ENCODE measurements at places on chromosomes 3 and 15.

- no peak for DNase-seq
These were observed 44.4 kb upstream of the RSL24D1 start for GRCh38 chr15:55241186-55241585.

DNA sequence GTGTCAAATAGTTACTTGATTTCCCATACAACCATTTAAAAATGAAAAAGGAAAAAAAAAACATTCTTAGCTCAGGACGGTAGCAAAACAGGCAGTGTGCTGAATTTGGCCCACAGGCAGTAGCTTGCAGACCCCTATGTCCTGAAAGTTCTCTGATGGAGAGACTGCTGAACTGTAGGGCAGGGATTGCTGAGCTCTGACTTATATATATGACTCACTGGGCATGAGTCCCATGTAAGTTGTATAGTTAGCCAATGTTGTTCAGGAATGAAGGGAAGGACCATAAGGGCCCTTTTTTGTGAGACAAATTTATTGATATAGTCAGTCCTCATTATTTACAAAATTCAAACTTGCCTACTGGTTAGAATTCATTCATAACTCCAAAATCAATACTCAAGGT, 36.9 kb upstream of the FRMD4B start:
- no peak for DNase-seq

GRCh38 chr15:77863491-77864105, 213.9 kb downstream of the TBC1D2B start:
- no peak for DNase-seq

- DNase-seq: no peak
These were observed 104.8 kb downstream of the PPP2R3A start for GRCh38 chr3:136070334-136070733.

DNA sequence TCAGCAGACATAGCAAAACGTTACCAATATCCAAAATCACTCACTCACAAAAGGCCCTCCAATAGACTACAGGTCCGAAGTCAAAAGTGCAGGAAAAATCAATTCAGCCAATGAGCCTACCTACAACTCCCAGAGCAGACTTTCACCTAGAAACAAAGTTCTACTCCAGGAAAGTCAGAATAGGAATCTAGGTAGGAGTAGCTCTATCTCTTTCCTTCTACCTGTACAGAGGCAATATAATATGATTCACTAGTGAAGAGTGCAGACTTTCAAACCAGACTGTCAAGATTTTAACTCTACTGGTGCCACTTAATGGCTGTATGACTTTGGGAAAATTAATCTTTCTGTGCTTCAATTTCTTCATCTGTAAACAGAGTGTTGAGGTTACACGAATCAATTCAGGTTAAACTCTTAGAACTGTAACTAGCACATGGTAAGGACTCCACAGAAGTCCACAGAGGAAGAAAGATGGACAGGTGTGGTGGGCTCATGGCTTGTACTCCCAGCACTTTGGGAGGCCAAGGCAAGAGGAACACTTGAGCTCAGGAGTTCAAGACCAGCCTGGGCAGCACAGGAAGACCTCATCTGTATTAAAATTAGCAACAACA, 9.4 kb downstream of the DCUN1D1 start:
- DNase-seq: no peak

- no peak for DNase-seq
These were observed 35.0 kb upstream of the TNFAIP8L3 start for GRCh38 chr15:51129535-51130188.

- DNase-seq: peak; percentile 92
These were observed 17.1 kb downstream of the ARPP19 start for GRCh38 chr15:52551762-52552161.

GRCh38 chr3:74301056-74301455, 313.4 kb downstream of the CNTN3 start:
- DNase-seq: no peak

- no peak for DNase-seq
These were observed 65.2 kb upstream of the LINGO1 start for GRCh38 chr15:77697893-77698292.

DNA sequence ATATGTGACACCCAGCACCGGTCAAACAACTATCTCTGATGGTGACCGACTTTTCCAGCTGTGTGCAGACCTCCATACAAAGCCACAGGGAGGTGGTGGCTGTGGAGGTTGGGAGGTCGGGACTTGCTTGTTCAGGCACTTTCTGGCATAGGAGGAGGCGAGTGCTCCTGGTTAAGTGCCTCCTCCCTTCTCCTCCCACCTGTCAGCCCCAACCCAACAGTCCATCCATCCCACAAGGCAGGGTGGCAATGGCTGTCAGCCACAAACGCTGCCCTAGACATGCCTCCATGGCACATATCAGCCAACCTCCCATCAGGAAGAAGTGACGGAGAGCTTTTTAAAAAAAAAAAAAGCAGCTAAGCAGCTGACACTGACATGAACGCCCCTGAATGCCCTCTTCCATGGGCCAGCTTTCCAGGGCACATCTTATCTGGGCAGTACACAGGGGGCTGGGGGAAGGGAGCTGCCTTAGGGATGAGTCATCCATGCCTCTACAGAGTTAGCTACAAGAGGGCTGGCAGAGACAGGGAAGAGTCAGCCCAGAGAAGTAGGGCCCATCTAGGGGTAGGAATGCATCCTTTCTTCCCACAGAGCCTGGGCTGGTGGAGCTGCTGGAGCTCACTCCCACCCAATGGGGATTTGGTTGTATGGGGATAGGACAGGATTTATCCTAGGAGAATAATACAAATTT, 41.2 kb downstream of the CCDC12 start:
- DNase-seq: peak; percentile 61

- DNase-seq: no peak
These were observed 106.5 kb upstream of the ACP3 start for GRCh38 chr3:132210476-132211346.

DNA sequence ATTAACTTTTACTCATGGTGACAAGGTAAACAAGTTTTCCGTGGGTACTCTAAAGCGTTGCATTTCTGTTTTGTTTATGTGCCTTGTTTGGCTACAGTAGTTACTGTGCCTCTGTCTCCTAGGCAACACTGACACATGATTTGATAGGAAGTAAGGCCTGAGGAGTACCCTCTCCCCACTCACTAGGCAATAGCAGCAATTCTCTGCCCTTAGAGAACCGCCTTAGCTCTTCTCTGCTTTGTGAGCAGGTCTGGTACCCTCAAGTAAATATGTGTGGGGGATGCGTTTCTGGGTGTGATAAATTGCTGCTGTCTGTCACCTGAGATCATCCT, at the start of gene IL5RA:
IL5RA (minus strand) TSS at position 76 of the 332 bp plus-strand sequence. CDS start 5,390 bp downstream, outside the sequence.
- DNase-seq: no peak

DNA sequence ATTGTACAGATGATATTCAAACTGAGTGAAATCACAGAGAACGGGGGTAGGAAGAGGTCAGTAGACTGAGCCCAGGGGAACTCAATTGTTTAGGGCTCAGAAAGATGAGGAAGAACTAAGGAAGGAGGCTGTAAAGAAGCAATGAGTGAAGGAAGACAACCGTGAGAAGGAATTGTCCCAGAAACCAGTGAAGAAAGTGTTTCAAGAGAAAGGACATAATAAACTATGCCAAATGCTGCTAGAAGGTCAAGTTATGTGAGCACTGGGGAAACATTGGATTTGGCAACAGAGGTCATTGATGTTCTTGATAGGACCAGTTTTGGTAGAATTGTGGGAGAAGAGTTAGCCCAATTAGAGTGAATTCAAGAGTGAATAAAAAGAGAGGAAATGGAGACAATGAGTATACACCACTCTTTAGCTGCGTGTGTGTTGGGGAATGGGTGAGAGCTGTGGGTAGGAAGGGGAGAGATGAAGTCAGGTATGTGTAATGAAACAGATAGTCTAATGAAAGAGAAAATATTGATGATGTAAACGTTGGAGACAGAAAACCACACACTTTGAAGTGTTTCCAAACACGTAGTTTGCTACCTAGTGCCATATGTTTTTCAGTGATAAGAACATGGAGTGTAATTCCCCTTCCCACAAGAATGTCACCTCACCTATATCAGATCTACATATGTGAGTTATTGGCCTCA, 42.5 kb upstream of the MME start:
- DNase-seq: no peak

DNA sequence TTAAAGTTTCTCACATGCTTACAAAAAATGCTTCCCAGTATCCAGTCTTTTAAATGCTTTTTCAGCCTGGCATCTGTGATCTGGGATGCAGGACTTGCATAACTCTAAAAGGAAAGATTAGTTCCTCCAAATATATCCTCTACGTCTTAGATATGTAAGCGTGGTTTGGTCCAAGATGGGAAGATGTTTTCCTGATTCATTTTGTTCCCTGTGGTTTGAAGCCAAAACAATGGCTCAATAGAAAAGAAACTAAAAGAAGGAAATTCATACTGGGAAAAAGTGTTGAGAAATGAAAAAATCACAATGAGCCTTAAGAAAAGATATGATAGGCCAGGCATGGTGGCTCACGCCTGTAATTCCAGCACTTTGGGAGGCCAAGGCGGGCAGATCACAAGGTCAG, 1002.8 kb downstream of the NAALADL2 start:
- DNase-seq: no peak

DNA sequence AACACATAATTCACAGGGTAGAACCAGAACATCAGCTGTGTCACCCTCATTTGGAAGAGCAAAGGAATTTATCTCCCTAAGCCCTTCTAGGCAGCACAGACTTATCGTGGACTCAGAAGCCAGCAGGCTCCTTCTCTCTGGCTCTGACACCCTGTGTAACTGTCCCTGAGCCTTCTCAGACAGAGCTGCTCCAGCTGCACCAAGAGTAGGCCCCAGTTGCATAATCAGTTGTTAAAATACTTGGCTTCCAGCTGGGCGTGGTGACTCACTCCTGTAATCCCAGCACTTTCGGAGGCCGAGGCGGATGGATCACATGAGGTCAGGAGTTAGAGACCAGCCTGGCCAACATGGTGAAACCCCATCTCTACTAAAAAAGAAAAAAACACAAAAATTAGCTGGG, 49.4 kb upstream of the ACVR2B start:
- no peak for DNase-seq

GRCh38 chr3:179768080-179768479, 115.2 kb downstream of the USP13 start:
- peak; percentile 50 for DNase-seq

DNA sequence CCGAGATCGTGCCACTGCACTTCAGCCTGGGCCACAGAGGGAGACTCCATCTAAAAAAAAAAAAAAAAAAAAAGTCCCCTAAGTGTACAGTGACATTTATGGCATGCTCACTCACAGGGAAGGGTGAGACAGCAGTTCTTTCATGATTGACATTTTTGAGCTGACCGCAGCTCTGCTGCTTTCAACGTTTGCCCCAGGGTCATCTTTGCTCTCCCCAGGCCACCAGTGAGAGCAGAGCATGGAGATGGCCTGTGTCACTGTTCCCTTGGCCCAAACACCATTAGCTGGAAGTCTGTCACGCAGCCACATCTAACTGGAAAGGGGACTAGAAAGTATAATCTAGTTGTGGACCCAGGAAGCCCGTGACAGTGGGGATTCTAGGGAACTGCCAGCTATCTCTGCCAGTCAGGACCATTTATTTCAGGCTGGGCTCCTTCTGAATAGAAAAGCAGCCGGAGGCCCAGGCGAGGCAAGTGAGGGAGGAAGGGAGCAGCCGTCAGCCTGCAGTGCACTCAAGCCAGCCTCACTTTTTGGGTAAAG, 193.4 kb upstream of the HES1 start:
- DNase-seq: no peak

DNA sequence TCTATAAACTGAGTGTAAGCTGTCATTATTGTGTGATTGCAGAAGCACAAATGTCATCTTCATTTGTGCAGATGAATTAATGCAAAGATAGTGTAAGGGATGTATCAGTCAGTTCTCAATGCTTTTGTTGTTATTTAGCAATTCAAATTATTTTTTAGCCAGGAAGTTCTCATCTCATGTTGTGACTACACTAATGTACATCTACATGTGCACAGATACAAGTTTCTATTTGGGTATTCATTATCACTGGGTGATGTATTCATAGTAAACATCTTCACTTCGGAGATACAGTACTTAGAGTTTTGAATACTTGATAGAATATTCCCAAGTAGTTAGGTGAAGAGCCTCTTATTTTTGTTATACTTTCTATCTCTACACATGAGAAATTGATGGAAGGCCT, 11.1 kb downstream of the EIF2A start:
- no peak for DNase-seq

- no peak for DNase-seq
These were observed 777 bp downstream of the LOXL1 start for GRCh38 chr15:73927003-73927475.

GRCh38 chr3:186121278-186121677, 12.4 kb upstream of the ETV5 start:
- DNase-seq: no peak

GRCh38 chr3:132829101-132829500, 106.9 kb upstream of the NPHP3 start:
- DNase-seq: no peak

DNA sequence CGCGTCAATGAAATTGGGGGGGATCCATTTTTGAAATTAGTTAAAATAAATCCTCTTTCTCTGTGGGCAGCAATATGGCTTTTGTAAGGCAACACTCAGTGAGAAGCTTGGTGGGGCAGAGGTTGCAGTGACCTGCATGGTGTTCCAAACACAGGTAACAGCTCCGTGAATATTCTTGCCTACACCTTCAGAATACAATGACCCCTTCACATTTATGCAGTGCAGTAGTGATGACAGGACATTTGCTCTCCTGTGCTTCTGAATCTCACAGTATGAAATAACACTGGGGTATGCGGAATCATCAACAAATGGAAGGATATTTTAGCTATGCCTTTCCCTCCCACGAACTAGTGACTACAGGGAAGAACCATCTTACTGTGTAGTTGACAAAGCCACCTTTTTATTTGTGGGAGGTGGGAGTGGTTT, 6.9 kb downstream of the AHSG start:
- DNase-seq: no peak

DNA sequence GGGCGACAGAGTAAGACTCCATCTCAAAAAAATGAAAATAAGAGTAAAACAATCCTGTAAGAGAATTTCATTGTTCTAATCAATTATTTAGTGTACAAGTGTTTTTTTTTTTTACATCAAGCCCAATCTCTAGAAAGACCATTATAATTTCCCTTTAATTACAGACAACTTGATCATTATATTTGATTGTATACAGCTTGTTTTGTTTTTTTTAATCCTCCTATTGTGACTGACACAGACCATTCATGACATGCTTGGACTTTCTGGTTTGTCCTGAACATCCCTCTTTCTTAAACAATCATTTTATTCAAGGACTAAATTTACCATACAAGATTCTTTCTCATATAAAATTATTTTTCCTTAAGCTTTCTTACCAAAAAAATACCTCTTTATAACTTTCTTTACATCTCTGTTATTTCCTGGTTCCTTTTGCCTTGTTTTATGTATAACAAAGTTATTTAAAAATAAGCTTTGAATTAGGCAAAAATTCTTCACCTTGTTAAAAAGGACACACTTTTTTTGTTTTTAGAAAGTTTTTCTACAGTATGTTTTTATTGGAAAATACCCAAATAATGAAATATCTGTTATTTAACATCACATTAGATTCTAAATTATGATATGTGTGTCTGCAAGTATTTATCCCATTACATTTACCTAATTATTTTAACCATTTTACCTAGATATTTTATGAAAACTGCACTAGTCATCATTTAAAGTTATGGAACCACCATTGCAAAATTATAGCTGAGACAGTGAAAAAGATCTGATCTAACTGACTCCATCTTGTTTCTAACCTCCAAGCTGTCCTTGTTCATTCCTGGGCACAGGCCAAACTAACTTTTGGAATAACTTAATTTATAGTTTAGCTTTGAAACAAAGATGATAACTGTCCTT, 26.1 kb upstream of the GFM1 start:
- DNase-seq: no peak

GRCh38 chr15:78536134-78536533, 4.1 kb upstream of the PSMA4 start:
- no peak for DNase-seq

Data from inflammatory macrophage (primary cell).